Activated CD4-positive, alpha-beta T cell treated with anti-CD3 and anti-CD28 coated beads for 36 hours (primary cell): ENCODE measurements at places on chromosomes 4 and X.

DNA sequence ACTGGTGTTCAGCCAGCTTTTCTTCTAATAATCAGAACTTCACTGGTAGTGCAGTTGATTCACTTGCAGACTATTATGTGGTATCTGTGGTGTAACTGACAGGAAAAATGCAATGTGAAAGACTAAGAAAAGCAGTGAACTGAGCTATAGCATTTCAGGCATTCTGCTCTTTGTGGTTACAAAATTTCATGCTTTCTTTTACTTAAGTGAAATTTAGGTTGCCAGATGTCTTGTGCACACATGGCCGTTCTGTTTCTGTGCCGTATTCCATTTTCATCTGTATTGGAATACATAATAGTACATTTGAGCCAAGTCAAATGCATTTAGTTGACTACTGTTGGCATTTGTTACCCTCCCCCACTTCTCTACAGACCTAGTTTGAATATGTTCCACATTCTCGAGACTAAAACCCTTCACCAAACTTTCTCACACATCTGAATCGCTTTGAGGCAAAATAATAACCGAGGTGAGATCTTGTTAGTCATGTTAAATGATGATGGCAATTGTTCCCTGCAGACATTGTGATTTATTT is 8.2 kb downstream of the RTL3 start:
- no peak for DNase-seq

DNA sequence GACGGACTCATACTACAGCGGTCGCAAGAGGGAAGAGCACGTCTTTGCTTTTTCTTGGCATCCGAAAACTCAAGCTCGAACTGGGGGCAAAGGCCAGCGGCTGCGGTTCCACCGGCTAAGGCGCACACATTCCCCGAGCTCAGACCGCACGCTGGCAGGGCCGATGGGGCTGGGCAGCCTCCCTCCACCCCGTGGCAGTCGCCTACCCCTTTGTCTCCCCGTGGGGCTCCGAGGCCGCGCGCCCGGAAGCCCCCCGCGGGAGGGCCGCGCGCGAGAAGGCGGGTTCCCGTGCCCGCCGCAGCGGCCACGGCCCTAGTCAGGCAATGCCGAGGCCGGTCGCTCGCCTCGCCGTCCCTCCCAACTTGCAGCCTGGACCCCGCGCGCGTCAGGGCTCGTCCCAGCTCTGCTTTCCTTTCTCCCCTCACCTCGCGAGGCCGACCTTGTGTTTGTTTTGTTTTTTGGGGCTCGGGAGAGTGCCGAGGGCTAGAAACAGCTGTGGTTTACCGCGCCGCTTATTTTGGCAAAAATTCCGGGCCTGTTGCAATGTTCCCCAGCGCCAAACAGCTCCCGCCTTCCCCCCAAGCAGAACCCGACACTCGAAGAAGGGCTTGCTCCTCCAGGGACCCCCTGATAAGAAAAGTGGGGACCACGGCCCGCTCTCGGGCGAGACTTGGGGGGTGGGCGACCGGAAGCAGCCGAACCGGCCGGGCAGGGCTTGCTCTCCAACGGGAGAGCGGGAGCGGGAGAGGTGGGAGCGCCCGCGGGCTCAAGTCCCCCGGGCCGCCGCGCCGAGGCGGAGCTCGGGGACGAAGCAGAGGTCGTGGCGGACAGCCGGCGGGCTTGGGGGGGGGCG is 561 bp upstream of the N4BP2 start:
- DNase-seq = peak; percentile 66

GRCh38 chrX:13088156-13088487 is 43.7 kb upstream of the FAM9C start:
- DNase-seq = peak; percentile 33

DNA sequence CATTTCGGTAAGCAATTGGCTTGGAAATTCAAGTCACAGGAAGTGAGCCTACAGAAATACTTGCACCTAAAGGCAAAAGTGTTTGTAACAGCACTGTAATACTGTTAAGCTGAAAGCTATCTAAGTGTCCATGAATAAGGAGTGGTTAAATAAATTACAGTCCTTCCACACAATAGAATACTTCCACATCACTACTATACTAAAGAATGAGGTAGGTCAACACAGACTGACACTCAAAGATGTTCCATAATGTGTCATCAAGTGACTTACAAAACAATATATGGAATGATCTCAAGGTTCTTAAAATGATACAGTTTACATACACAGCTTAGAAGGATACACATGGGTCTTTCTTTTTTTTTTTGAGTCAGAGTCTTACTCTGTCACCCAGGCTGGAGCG is 27.0 kb downstream of the SLC10A6 start:
- no peak for DNase-seq

- DNase-seq = no peak
These were observed 25.9 kb downstream of the HAND2 start for GRCh38 chr4:173504181-173504503.
